ENCODE measurements at places on chromosomes 13 and 19.
A peak's percentile ranks its signal among the peaks of the same experiment; 100 is the strongest.

GRCh38 chr13:35159041-35159440, 217.0 kb downstream of the NBEA start:
- DNase-seq, result no peak

DNA sequence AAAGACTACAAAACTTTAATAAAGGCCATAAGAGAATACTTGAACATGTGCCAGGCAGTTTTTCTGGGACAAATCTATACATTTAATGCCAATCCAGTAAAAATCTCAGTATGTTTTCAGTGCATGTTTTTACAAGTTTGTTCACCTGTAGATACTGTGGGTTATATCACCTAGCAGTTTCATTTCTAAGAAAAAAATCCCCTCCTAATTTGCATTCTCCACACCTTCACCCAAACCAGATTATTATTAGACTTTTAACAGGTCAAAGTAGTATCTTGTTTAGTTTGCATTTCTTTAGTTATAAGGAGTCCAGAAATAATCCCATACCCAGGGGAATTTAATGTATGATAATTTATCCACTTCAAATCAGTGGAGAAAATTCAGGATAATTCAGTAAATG, 17.0 kb upstream of the LPAR6 start:
- no peak for DNase-seq

DNA sequence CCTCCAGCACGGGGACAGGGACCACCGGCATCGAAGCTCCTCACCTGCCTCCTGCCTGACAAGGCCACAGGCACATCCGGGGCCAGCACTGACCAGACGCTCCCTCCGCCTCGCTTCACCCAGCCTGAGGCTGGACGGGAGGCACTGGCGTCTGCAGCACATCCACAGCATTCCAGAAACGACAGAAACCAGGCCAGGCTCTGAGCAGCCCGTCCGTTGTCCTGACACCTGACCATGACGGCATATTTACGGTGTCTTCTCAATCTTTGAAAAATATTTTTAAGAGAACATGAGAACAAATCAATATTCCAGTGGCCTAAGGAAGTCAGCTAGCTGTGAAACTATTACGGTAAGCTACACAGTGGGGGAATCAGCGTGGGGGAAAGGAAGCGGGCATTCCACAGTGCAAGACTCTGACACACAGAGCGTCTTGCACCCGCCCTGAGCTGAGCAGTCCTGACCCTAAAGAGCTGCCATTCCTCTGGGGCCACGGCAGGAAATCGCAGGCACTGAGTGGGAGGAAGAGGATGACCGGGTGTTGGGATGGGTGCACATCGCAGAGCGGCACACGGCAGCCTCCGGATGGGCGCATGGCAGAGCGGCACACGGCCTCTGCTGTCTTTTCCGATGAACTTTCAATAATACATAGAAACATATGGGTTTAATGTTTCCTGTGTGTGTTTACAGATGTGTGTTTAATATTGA, 26.8 kb downstream of the RASA3 start:
- DNase-seq, result no peak

- DNase-seq, result no peak
These were observed 114.7 kb upstream of the MCF2L start for GRCh38 chr13:112854321-112854720.

DNA sequence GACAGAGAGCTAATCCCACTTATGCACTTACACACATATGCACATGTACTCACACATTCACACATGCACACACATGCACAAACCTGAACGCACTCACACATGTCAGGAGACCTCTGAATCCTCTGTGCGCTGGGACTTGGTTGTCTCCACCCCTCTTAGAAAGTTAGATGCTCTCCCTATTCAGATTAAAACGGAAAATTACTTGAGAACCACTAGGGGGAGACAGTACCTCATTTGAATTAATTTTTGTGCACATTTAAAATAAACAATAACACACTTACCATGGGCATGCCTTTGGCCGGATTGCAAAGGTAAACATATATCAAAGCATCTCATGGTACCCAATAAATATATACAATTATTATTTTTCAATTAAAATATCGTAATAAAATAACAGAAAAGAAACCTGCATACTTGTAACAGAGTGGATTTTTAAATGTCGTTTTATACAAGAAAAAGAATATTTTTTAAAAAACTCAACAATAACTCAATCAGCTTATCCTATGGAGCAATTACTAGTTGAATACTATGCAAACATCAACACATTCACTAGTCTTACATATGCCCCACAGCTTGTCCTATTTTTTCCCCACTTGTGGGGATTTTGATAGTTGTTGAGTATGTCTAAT, 9.5 kb upstream of the LILRB4 start:
- DNase-seq, result no peak

GRCh38 chr13:91520952-91521351, 122.5 kb downstream of the GPC5 start:
- DNase-seq, result no peak

DNA sequence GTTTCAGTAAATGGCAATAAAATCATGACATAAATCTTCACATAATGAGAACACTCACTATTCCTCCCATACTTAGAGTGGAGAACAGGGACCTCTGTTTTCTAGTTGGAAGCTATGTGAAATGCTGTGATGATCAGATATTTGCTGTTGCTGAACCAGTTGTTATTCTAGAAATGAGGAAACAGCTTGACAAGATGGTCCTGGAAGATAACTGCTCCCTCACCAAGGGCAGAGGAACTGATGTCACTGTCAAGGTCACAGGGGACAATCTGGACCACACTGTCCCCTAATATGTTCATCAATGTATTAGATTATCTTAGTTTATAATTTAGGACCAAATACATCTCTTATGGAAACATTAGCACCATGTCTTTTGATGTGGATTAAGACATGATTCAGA, 1173.3 kb downstream of the PCDH17 start:
- DNase-seq, result no peak

- DNase-seq, result no peak
These were observed 184.6 kb upstream of the IRS2 start for GRCh38 chr13:109971006-109971405.

- DNase-seq, result no peak
These were observed 1.4 kb downstream of the ECH1 start for GRCh38 chr19:38830039-38830733.

DNA sequence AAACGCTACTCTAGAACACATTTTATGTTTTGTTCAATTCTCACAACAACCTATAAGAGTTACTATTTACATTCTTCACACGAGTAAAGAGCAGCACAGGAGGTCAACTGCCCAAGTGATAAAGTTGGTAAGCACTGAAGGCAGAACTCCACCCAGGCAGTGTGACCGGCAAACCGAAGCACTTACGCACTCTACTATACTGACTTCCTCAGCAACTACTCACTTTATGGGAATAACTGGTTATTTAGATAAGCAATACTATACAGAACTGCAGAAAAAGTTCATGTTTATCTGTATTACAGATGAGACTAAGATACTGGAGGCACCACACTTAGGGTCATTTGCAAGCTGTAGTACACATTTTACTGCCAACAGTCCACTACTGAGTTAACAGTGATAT, 28.8 kb downstream of the FOXO1 start:
- DNase-seq, result no peak

DNA sequence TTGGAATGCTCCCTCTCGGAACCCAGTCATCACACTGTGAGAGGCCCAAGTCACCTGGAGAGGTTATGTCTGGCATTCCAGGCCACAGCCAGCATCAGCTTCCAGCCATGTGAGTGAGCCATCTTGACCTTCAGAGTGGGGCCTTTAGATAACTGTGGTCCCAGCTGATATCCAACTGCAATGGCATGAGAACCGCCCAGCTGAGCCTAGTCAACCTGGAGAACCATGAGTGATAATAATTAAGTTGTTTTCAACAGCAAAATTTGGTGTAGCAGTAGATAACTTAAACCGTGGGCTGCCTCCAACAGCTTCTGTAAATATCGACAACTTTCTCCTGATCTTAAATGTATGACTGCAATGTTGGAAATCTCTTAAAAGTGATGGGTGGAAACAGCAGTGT, 24.6 kb downstream of the DYRK1B start:
- DNase-seq, result no peak

GRCh38 chr13:110560601-110561343, 750 bp downstream of the RAB20 start:
- no peak for DNase-seq

- DNase-seq, result no peak
These were observed 231.4 kb downstream of the UQCRFS1 start for GRCh38 chr19:28981518-28981917.

DNA sequence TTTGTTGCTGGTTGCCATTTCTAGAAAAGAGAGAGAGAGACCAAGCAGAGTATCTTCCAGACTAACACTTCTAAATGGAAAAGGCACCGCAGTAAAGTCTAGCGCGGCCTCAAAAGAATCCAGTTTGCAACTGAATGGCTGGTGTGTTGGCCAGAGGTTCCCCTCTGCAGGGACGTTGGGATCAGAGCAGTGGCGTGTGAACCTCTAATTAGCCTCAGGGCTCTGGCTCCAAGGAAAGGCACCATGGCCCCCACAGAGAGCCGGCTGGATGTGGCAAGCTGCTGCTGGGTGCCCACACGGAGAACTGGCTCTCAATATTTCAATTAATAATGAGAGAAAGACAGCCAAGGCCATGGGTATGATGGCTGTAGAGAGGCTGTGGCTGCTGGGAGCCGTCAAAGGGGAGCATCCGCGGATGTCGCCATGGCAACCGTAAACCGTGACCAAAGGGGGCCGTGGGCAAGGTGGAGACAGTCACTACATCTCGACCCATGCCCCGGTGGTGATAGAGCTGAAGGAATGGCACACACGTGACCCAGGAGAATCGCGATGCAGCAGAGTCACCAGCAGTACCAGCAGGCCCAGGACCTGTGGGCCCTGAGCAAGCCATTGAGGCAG, 9.5 kb downstream of the VSTM2B start:
- DNase-seq, result no peak

GRCh38 chr19:49324801-49325576, at the start of gene SLC6A16:
SLC6A16 (minus strand) TSS chr19:49325191; CDS start chr19:49311347, 13,844 bp downstream.
- DNase-seq, result no peak

- DNase-seq, result no peak
These were observed 5.3 kb downstream of the NECTIN2 start for GRCh38 chr19:44851427-44851826.

DNA sequence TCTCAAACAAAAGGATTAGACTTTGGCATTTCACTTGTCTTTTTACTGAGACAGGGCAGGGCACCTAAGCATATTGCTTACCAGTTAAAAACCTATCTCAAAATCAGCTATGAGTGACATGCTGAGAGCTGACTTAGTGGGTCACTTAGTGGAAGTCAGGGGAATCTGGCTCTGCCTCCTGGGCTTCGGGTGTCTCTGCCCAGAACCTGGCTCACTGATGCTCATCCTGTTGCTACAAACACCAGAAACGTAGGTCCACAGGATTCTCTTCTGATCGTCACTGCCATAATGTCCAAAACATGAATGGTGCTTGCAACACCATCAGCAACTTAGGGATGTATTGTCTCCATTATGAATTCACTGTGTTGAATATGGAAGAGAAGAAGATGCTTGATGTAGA, 276.1 kb downstream of the ITGBL1 start:
- DNase-seq, result no peak

GRCh38 chr13:42615691-42616090, 41.7 kb downstream of the TNFSF11 start:
- peak; percentile 6 for DNase-seq
